Stimulated activated CD8-positive, alpha-beta memory T cell treated with anti-CD3 and anti-CD28 coated beads, Interleukin-15, amount 100 ng/mL, for 48 hours (primary cell): ENCODE measurements at places on chromosomes 16 and 17.
A peak's percentile ranks its signal among the peaks of the same experiment; 100 is the strongest.

- DNase-seq: no peak
Observed at GRCh38 chr16:56871172-56871593, 6.2 kb downstream of the SLC12A3 start.

- no peak for DNase-seq
Observed at GRCh38 chr17:28001149-28001548, 41.3 kb upstream of the NLK start.

- peak; percentile 6 for DNase-seq
Observed at GRCh38 chr16:81095653-81095952, 592 bp downstream of the GCSH start.

GRCh38 chr17:65535777-65536572 lies 25.5 kb downstream of the AXIN2 start:
- no peak for DNase-seq

DNA sequence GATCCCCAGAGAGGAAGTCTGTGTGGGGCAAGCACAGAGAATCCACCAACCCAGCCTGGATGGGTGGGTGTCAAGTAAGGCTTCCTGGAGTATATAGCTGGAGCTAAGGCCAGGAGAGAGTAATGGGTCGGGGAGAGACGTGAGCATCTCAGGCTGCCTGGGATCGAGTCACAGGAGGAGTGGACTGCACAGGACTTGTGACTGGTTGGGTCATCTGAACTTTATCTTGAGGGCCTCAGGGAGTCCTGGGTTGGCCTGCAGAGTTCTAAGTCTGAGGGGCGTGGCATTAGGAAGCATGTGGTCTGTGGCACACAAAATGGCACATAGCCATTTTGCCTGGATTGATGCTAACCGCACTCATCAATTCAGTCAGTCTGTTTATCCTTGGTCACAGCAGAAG lies 1.5 kb downstream of the PLA2G15 start:
- no peak for DNase-seq

- DNase-seq: no peak
Observed at GRCh38 chr17:71974051-71974450, 146.8 kb upstream of the SOX9 start.

DNA sequence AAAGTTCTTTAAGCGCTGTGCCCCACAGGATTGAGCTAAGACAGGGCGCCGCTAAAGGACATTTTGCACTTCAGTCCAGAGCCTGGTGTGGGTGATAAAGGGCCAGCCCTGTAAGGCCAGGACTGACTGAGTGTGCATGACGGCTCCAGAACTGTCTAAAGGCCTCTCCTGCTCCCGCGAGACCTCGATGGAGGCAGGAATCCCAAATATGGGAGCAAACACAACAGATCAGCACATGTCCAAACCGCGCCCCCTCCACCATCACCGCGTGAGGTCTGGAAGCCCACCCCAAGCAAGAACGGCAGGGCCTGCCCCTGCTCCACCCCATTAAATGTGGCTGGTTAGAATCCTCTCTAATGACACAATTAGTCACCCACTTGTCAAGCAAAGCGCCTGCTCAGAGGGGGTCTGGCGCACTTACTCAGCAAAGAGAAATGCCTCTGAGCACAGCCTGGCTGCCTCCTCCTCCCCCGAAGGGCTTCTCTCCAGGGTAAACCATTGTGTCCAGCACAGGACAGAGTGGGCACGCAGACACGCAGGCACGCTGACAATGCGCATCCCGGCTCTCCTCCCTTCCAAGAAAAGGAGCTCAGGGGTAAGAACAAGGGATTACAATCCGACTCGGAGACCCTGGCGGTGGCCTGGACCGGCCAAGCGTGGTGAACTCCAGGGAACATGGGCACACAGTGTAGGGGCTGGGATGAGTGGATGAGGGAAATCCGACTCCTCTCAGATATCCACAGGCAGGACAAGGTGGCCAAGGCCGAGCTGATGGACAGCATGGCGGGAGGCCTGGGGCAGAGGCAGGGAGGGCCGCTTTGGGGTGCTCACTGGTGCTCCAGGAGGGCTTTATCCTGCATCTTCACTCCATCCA lies 1.5 kb downstream of the MXRA7 start:
- no peak for DNase-seq

DNA sequence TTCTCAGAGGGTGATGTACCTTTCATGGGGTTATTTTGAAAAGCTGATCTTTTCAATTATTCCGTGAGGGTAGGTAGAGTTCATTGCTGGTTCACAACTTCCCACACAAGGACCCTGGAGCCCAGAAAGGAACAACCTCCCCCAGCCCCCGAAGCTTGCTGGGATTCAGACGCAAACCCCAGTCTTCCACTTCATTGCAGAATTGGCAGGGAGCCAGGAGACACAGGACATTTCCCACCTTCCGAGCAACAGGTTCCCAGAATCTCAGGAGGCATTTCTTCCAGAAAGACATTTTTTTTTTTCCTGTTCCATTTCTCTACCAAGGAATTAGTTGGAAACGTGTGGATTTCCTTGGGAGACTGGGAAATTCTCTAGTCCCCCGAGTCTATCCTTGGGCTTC lies 106.1 kb downstream of the GP2 start:
- DNase-seq: no peak

DNA sequence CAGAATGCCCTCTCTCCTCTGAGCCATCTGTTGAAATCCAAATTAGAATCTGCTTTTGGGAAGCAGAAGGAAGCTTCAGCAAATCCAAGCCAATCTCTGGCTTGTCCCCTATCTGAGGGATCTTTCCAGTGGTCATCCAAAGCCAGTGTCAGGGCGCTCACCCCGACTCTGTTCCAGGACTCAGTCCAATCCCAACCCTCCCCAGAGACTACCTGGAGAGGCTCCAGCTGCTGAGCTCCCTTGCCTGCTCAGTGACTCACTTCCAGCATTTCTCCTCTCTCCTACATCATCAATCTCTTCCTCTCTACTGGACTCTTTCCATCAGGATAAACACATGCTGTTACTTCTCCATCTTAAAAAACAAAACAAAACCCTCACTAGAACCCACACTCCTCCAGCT lies 2.4 kb downstream of the MATCAP1 start:
- no peak for DNase-seq

- DNase-seq: no peak
Observed at GRCh38 chr17:57086069-57086930, 1.3 kb downstream of the AKAP1 start.

GRCh38 chr16:728131-728889 lies 1.4 kb downstream of the HAGHL start:
- DNase-seq: peak; percentile 67

GRCh38 chr16:15983898-15984297 lies 34.5 kb downstream of the ABCC1 start:
- no peak for DNase-seq

DNA sequence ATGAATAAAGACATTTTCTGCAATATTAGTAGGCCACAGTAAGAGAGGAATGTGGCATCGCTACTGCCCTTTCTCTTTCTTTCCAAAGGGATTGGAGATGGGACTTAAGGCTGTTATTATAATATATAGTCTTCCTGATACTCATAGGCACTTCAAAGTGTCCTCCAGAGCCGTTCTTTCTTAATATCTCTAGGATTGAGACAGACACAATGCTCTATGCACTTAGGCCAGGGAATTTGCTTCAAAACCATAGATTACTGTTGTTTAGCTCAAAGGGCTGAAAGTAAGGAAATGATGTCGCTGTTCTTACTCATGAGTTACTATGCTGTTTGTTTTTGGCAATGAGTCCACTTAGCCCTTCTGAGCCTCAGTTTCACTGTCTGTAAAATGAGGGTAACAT lies 590.5 kb downstream of the CDH11 start:
- no peak for DNase-seq

DNA sequence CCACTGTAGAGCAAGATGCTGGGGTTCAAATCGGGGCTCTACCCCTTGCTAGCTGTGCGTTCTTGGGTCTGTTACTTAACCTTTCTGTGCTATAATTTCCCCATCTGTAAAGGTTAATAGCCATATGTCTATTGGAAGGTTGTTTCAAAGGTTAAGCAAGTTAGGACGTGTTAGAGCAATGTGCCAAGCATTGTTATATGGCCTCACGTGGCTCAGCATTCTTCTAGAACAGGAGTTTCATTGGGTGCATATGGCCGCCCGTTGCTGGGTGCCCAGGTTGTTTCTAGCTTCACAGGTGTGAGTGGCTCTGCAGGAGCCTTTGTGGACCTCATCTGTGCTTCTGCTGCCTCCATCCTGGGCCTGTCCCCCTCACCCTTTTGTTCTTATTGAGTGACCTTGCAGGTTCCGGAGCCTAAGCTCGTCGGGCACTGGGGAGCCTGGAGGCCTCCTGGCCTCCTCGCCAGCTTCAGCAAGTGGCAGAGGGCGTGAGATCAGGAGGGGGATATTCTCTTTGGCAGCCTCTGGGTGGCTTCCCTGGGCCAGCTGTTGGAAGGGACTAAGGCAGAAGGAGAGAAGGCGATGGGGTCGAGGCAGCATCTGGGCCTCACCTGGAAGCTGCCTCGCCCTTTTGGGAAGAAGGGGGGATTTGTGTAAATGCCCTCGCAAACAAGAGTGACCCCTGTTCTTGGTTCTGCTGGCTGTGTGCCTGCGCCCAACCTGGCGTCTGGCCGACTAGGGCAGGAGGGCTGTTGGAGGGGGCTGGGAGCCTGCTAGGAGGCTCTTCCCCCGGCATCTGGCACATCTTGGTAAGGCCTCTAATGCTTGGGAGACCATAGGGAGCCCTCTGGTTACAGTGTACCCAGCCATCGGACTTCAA lies 80.2 kb upstream of the CIBAR2 start:
- DNase-seq: no peak

DNA sequence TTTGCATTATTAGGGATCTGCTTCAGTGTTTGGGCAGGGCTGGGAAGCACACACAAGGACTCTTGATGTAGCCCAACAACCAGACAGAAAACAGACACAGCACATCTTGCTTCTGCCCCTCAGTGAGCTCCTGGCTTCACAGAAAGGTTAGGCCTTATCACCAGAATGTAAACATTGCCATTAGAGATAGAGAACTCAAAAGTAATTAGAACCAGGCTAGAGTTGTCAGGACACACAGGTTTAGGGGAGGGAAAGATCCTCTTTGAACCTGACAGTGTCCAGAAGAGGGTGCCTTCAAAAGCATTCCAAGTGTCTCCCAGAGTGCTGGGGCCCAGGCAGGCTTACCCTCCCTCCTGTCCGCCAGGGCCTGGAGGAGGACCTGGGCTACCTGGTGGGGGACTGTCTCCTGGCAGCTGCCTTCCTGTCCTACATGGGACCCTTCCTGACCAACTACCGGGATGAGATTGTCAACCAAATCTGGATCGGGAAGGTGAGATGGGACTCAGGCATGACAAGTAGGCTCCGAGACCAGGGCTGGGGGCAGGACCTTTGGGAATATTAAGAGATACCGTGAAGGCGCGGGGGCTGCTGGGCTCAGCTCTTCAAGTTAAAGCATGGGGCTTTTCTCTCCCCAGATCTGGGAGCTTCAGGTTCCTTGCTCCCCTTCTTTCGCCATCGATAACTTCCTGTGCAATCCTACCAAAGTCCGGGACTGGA lies 16.9 kb upstream of the KDM6B start:
- DNase-seq: no peak

DNA sequence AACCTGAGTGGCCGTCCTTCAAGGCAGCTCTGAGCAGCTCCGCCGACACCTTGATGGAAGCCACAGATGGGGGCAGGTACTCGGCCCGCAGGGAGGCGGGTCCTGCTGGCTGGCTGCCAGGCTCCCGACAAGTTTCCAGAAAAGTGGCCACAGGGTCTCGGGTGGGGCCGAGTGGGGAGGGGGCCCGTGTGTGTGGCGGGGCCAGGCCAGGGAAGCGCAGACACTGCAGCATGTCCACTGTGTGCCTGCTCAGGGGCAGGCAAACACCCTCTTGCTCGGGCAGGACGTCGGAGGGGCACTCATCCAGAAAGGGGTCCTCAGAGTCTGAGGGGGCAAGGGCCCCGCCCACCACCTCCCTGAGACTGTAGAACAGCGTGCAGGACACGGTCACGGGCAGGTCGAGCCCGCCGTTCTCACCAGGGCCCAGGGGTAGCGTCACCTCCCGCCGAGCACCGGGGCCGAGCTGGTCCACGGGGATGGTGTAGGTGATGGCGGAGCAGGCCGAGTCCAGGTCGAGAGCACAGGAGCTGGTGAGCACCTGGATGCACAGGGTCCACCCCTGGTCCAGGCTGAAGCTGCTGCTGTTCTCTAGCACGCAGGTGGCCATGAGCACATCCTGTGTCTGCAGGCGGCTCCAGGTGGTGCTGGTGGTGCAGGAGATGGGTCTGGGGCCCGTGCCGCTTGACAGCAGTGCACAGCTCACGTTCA lies 5.1 kb downstream of the FAAP100 start:
- no peak for DNase-seq

GRCh38 chr16:654034-654433 lies 4.9 kb downstream of the WDR90 start:
- DNase-seq: no peak

DNA sequence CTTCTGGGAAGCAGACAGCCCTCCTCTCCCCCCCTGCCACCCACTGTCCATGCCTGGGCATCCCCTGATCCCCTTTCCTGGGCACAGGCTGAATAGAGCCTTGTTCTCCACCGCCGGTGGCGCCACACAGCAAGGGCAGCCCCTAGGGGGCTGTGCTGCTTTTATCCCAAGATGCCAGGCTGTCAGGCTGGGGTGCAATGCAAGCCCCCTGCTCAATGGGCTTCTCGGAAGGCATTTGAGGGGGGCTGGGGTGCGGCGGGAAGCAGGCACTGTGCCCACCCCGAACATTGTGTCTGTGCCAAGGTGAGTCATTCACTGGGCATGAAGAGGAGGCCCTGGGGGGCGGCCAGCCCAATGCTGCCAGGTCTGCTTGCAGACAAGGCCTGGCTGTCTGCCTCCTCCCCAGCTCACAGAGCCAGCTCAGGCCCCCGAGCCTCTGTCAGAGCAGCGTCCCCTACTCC lies 1.5 kb upstream of the GFAP start:
- DNase-seq: no peak

GRCh38 chr17:67492251-67492740 lies 115.2 kb downstream of the PITPNC1 start:
- no peak for DNase-seq

DNA sequence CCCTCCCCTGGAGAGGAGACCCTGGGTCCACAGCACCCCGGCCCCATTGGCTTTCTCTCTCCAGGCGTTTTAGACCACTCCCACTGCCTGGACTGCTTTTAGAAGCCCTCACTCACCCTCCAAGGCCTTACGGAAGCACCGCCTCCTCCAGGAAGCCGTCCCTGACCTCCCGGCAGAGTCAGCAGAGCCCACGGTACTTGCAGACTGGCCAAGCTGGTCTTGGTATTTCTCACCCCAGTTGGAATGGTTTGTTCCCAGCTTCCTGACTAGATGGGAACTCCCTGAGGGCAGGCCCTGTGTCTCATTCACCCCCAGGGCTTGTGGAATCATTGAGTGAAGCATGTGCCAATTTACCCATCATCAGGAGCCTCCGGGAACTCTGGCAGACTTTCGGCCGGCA lies 9.2 kb downstream of the SCGB1C2 start:
- DNase-seq: no peak

GRCh38 chr16:85017151-85017550 lies 5.8 kb upstream of the ZDHHC7 start:
- no peak for DNase-seq
